ENCODE measurements at places on chromosomes 12 and 14.

DNA sequence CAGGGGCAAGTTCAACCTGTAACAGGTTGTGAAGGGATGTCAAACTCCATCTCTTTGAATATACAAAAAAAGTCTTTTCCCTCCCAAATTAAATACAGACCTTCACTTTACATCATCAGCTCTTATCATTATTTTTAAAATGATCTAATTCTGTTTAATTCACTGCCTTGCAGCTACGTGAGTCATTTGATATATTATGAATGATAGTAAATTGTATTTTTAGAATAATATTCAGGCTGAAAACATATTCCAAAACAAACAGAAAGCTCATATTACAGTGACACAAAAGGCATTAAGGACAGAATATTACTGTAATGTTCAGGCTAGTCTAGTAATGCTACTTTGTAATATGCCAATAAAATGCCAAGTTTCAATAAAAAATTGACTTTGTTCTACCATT, 53.3 kb downstream of the BCAT1 start:
- no peak for DNase-seq

DNA sequence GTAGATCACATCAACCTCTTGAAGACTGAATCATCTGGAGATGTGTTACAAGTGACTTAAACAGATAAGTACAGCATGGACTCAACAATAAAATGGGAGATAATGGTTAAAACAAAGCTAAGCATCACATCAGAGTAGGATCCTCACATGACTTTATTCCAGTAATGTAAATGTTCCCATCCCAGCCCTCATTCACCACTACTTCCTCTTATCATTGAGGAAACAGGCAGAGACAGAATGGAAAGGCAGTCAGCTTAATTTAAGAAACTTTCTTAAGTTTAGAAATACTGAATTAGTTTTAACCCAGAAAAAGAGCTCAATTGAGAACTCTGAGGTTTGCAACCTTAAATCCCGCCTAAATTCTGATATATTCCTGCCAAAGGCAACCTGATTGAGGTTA, 1.2 kb upstream of the ALG10 start:
- DNase-seq: no peak

DNA sequence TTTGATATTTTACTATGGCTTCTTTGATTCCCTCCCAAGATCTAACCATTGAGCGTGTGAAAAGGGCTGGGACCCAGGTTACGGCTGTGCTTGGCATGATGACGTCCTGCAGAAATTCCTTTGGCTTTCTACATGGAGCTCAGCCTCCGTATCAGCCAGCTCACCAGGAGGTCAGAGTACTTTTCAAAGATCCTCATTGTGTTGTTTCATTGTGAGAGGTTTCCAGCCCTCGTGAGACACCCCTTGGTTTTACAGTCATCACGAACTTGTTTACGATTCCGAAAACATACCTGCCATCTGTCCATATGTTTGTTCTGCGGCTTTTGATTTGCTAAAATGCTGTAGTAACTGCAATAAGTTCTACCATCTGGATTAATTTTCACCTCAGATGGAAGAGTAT, 453.1 kb downstream of the TMEM121 start:
- DNase-seq: no peak

- no peak for DNase-seq
Measured at GRCh38 chr14:34211732-34212131, 250.3 kb downstream of the SPTSSA start.

- no peak for DNase-seq
Measured at GRCh38 chr14:66254038-66254437, 232.1 kb upstream of the CCDC196 start.

- peak; percentile 66 for DNase-seq
Measured at GRCh38 chr12:62466018-62466593, 520 bp upstream of the MON2 start.

- DNase-seq: peak; percentile 49
Measured at GRCh38 chr14:94689218-94689984, 77.2 kb downstream of the SERPINA3 start.

Measured in RPMI8226 (cell line).